Vagina (tissue), 2 donors: ENCODE measurements at places on chromosomes 11 and 22.

DNA sequence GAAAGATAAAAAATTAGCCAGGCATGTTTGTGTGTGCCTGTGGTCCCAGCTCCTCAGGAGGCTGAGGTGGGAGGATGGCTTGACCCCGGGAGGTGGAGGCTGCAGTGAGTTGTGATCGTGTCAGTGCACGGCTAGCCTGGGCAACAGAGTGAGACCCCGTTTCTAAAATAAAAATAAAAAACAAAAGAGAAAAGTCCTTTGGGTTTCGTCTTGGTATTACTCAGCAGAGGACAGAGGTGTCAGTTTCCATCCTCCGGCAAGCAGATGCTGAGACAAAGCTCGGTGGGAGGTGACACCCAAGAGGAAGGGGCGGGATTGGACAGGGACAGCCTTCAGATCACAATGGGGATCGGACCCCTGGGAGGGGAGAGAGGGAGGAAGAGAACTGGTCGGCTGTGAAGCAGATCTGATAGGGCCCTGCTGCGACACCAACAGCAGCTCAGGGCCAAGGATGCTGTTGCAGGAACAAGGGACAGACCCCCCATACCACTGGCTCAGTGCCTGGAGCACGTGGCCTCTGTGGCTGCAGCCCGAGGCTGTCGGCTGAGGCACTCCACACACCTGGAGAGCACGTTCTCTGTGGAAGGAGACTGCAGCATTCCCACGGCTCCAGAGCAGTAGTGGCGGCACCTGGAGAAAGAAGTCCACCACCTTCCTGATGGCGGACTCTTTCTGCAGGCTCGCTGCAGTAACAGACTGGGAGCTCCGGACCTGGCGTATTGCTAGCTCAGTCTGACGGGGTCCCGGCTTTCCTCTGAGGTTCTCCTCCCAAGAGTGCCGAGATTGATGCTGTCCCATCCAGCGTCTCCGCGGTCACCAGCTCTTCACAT lies 5.2 kb upstream of the BID start:
- no peak for DNase-seq

DNA sequence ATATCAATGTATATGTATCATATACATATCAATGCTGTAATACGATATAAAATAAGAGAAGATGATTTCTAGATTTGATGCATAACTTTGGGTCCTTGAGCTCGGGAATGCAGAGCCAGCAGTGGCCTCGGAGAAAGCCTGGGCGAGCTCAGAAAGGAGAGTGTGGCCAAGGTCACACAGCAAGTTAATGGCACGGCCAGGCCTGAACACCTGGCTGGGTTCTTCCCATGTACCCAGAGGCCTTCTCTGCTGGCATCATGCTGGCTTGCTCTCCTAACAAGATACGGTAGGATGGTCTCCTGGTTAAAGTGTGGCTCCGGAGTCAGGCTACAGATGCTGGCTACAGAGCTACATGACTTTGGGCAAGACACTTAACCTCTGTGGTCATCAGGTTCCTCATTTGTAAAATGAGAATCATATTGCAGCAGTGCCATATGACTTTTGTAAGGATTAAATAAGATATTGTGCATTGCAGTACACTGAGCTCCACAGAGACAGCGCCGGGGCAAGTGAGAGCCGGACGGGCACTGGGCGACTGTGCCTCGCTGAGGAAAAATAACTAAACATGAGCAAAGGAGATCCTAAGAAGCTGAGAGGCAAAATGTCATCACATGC lies 29.9 kb downstream of the TPST2 start:
- DNase-seq: no peak

DNA sequence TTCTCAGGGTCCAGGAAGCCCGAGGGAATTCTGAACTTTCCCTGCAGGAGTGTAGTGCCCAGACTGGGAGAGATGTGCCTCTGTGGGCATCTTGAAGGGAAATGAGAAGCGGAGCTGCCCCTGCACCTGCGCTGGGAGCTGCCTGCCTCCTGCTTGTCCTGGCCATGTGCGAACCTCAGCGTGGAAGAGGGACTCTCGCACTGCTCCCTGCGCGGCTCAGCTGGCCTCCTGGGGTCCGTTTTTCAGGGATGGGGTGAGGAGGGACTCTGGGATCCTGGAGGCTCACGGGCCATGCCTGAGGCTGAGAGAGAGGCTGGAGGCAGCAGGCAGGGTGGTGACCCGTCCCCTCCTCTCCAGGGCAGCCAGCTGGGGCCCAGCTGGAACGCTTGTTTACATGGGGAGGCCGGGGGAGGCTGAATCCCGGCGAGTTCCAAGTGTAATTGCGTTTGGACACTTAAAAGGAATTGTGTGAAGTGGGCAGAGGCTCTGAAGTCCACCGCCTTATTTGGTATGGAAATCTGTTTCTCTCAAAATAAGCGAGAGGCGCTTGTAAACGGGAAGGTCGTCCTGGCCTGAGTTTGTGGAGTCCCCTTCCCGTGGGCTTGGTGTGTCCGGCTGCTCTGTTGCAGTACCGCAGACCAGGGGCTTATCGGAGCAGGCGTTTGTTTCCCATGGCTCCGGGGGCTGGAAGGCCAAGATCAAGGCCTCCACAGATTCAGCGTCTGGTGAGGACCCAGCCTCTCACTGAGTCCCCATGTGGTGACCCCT lies 1.2 kb upstream of the MRGPRF start:
- no peak for DNase-seq

DNA sequence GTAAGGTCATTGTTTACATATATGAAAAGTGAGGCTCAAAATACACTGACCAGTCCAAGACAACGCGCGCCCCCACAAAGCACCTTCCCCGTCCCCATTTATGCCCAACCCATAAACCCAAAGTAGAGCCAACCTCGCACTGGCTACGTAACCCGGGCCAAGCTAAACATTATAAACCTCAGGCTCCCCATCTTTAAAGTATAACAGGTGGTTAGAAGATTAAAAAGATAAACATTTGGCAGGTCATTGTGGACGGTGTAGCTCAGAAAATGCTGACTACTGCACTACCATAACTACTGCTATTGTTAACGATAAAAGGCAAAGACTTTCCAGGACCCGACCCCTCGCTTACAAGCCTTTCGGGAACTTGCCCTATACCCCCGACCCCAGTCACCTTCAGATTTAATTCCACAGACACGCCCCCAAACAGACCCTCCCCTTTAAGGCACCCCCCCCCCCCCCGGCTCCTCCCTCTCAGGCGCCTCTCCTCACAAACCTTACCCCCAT lies 470 bp downstream of the NUMA1 start:
- DNase-seq: no peak

DNA sequence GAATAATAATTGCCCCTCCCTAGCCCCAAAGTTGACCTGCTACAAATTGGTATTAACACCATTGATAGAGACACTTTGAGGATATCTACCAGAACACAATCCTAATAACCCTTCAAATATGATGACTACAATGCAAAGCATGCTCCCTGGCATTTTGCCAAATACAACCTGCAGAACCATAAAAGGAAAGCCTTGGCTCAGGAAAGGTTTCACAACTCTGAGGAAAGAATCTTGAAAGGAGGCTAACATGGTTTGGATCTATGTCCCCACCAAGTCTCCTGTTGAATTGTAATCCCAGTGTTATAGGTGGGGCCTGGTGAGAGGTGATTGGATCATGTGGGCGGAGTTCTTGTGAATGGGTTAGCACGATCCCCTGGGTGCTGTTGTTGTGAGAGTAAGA lies 140.4 kb upstream of the ARHGAP42 start:
- no peak for DNase-seq

GRCh38 chr22:17707526-17707925 lies 66.7 kb downstream of the BID start:
- DNase-seq: no peak

DNA sequence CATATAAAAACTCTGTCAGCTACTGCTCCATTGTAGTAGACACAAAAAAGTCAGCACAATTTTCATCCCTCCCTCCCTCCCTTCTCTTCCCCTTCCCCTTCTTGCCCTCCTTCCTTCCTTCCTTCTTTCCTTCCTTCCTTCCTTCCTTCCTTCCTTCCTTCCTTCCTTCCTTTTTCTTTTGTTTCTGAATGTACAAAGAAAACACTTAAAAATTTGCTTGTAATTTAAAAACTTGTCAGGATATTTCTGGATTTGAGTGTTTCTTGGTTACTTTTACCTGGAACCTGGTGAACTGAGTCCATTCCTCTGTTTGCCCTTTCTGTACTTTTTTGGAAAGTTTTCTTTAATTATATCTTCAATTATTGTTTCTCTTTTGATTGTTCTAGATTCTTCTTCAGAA lies 31.5 kb upstream of the PLET1 start:
- DNase-seq: no peak

DNA sequence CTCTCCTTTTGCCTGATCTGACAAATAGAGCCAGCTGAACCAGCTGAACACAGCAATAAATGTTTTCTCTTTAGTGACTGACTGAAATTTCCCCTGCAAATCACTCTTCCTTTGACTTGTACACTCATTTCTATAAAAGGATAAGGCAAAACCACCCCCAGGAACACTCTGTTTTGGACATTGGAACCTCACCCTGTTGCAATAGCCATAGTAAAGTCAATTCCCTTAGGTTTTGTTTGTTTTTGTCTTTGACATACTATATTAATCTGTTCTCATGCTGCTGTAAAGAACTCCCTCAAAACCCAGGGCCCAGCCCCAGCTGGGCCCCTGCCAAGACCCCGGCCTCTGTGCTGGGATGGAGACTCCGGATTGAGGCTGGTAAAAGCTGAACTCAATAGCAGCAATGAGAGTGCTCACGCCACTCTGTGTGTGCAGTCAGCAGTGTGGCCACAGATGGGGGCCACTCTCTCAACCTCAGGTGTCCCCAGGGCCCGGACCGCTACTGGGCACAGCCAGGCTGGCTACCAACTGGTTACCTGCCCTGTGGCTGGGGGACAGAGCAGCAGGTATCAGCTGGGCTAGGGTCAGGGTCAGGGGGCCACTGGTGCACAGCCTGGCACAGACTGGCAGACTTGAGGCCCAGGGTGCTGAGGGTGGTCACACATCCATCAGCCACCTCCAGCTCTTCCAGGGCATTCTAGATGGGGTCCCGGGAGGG lies 597.4 kb downstream of the LUZP2 start:
- DNase-seq: no peak

DNA sequence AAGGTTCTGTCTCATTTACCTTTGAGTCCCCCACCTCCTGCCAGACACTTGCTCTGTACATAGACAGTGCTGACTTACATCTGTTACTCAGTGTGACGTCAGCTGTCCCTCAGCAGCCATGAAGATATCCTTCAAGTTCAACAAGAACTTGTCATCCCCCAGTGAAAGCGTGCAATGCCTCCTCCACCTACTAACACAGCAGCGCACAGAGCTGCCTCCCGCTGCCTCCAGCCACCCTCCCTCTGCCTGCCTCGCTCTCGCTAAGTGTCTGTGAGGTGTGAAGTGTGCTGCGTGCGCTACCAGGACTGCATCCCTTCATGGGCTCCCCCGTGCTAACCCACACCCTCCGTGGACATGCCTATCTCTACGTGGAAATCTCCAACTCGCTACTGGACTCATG lies 621.4 kb downstream of the BRD1 start:
- peak; percentile 67 for DNase-seq

DNA sequence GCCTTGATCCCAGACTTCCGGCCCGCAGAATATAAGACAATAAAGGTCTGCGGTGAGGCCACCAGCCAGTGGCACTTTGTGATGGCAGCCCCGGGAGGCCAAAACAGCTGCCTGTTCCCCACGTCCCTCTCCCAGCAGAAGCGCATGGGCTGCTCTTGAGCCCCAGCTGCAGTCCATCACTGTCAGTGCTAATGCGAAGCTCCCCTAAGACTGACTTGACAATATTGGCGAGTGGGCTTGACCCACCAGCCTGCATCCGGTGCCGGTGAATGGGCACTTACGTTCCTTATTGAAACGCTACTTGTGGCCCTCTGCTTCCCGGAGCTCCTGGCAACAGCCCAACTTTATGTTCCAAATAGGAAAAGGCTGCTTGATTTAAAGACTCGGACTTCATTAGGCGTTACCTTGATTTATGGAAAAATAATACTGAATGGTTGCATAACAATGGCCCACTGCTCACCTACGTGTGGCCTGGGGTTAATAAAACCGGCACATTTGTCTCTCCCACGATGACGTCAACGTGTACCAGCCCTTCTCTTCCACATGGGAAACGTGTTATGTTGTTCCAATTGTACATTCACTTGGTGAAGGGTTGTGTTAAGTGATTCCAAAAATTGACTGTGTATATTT lies 93.4 kb upstream of the SEPTIN5 start:
- DNase-seq: no peak

- DNase-seq: no peak
These were observed 6.7 kb upstream of the SLC6A5 start for GRCh38 chr11:20592741-20593140.

DNA sequence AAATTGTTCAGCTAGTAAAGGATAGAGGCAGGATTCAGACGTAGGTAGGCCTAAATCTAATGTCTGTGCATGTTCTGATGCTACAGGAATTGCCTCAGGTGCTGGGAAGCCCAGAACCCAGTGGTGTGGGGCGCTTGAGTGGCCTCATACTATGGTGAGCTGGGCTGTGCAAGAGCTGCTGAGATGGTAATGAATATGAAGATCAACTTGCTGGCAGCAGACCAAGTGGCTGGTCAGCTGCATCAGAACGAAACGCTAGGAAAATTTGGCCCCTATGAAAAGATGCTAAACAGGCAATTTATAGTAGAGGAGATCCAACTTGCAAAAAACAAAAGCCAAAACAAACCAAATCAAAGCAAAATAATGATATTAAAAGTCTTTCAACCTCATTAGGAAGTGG lies 102.7 kb downstream of the INSC start:
- no peak for DNase-seq

DNA sequence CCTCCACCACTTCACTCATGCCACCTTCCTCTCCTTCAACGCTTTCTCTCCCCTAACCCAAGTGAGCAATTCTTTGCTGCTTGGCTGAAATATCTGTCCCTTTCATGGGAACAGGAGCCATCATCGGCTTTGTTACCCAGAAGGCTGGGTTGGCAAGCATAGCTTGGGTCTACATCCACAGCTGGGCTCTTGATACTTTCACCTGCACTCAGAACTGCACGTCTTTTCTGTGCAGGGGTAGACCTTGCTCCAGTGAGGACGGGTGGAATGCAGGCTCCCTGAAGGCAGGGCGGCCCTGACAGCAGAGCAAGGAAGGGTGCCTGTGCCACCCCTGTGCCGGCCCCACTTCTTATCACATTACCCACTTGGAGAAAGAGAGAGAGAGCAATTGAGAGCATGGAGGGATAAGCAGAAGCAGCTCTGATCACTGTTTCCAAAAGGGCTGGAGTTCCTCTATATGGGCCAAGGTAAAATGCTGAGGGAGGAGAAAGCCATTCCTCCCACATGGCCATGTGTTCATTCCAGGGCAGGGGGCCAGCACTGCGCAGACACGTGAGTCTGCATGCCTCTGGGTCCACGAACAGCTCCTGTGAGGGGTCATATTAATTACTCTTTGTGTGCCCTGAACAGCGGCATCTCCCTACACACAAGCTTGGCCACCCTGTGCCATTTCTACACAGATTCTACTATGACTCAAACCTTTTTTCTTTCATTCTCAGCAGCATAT lies 181.8 kb downstream of the BUD13 start:
- no peak for DNase-seq

GRCh38 chr11:118544647-118545010 lies 13.6 kb downstream of the TMEM25 start:
- no peak for DNase-seq

- peak; percentile 92 for DNase-seq
These were observed 10.0 kb upstream of the TRIM29 start for GRCh38 chr11:120147950-120148270.
